BJ (cell line): ENCODE measurements at places on chromosomes 5 and 9. TPM values are rescaled to one million over a fixed set of nuclear protein-coding genes. Genes with fewer than 3 reads are reported as not detected.

GRCh38 chr5:29263915-29264351 is 1929.6 kb upstream of the CDH6 start:
- DNase-seq: no peak

SLC34A3 gene
- polyA plus RNA-seq: not detected in 2 replicates

GRCh38 chr5:154039458-154039829 is 677 bp downstream of the MFAP3 start:
- no peak for DNase-seq

RGMB gene
- polyA plus RNA-seq: 64.3 and 89.7 TPM in 2 replicates

PLCXD3 gene
- 0.05 and 0.06 TPM in 2 replicates for polyA plus RNA-seq

GRCh38 chr5:97157689-97158088 is 15.3 kb upstream of the LIX1 start:
- DNase-seq: no peak

GRCh38 chr5:89397096-89397495 is 514.1 kb upstream of the MEF2C start:
- no peak for DNase-seq

DNA sequence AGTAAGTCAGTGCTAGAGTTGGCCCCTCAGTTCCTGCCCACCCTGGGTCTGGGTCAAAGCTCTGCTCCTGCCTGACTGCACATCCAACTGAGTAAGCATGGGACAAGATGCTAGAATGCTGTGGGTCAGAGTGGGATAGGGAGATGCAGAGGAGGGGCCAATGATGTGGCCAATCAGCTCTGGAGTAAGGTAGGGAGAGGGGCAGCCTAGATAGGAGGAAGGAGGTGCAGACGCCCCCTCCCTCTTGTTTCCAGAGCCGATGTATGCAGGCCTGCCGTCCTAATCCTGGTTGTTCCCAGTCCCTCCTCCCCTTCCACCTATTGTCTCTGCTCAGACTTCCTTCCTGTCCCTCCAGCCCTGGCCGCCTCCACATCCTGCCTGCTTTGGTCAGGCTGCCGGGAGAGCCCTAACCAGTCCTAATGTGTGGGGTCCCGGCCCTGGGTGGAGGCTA is 1.3 kb downstream of the ARAP3 start:
- DNase-seq: no peak

DNA sequence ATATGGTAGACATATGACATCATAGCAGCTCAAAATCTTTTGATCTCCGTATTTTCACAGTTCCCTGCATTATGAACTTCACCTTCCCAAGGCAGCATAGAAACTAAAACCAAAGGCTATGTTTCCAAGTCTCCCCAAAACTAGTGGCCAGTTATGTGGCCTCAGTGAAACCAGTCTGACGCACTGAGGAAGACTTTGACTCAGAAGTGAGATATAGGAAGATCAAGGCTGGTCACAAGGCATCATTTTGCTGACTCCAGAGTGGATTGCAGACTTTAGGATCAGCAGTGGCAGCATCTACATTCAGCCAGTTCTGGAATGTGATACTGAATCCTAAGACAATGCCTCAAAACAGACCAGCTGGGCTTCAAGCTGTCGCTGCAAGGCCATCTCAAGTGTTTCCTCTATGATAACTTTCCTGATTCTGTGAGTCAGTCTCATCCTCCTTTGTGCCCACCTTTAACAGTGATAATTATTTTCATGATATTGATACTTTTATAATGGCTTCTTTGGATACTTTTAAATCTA is 34.4 kb upstream of the ELL2 start:
- DNase-seq: no peak

- no peak for DNase-seq
Measured at GRCh38 chr5:135577421-135577820, 1.4 kb downstream of the CXCL14 start.

DNA sequence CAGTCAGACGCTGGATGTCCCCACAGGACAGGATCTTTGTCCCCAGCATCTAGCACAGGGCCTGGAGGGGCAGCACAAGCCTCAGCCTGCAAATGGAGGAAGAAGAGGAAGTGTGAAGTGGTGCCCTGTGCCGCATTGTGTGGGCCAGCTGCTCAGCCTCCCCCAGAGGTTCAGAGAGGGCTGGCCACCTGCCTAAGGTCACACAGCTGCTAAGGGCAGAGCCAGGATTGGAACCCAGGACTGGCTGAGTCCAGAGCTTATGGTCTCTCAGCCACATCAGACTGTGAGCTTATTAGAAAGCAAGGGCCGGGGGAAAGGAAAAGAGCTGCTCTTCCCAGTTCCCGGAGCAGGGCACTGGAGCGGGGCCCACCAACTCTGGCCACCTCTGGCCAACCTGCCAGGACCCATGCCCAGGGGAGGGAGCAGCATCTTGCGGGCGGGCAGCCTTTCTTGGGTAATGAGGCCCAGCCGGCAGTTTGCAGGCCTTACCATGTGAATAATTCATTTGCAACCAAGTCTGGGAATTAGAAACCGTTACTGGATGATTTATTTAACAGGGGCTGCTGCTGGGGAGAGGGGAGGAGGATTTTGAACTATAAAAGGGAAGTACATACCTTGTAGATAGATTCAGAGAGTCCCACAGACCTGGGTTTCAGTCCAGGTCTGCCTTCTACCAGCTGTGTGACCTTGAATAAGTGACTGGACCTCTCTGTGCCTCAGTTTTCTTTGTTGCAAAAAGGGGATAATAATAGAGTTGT is 11.6 kb upstream of the CRB2 start:
- no peak for DNase-seq

GRM6 gene
- not detected in 2 replicates for polyA plus RNA-seq

CCDC192 gene
- not detected in 2 replicates for polyA plus RNA-seq

- DNase-seq: no peak
Measured at GRCh38 chr9:122125509-122126330, 32.6 kb upstream of the TTLL11 start.

DNA sequence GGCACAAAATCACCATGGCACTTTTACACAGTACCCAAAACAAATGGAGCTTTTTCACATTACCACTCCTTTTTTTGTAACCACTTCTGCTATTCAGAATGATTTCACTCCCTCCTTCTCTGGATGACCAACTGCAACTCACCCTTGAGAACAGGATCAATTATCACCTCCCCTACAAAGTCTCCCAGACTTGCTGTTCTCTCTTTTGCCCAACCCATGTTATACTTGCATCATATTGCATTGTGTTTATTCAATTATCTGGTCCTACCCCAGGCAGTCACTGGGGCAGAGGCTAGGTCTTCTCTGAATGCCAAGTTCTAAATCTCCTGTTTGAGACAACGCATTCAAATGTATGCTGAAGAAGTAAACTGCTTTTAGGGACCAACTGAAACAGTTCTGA is 96.0 kb downstream of the GPR21 start:
- no peak for DNase-seq

GRCh38 chr5:133108481-133108921 is 56.7 kb downstream of the HSPA4 start:
- DNase-seq: no peak

CNTLN gene
- 1.9 and 3.9 TPM in 2 replicates for polyA plus RNA-seq

MTAP gene
- 14.2 and 18.2 TPM in 2 replicates for polyA plus RNA-seq

GRCh38 chr5:128446-128845 is 36.5 kb downstream of the PLEKHG4B start:
- DNase-seq: peak; percentile 26

DNA sequence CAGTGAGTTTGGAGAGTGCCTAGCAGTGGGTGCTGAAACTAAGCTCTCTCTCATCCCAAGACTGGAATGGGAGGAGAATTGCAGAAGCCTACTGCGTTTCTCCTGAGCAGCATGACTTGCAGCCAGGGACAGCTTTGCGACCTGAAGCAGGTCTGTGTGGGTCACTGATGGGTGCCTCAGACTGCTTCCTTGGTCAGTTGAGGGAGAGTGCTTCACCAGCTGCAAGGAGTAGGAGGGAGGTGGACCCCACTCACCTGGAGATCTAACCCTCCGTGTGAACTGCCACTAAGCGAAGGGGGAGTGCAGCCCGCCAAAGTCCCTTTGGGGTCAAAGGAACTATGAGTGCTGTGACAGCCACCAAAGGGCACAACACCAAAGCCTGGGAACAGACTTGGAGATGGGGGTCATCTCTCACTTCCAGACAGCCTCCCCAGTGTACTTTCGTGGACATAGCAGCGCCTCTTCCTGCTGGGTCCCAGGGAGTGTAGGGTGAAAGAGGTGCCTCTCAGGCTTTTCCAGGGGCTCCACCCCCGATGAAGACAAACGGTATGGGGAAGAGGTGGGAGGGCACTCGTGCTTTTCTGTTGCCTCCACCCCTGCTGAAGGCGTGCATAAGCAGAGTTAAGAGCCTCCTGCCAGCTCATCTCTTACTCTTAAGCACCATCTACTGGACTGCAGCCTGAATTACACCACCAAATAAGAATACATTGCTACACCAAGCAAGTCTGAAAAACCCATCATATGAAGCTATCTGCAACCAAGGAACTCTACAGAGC is 34.3 kb upstream of the MACIR start:
- no peak for DNase-seq

GRCh38 chr9:134189145-134189469 is 24.7 kb upstream of the RNU6ATAC start:
- no peak for DNase-seq

SARDH gene
- polyA plus RNA-seq: 0.12 and 0.53 TPM in 2 replicates

TMEFF1 gene
- 0.10 and 0.28 TPM in 2 replicates for polyA plus RNA-seq

KCNN2 gene
- polyA plus RNA-seq: 4.6 and 5.1 TPM in 2 replicates

ARL14EPL gene
- not detected in 2 replicates for polyA plus RNA-seq

GRCh38 chr5:100600298-100600994 is 65.3 kb downstream of the FAM174A start:
- DNase-seq: no peak

- DNase-seq: no peak
Measured at GRCh38 chr9:72935595-72935994, 17.3 kb downstream of the ALDH1A1 start.

TAF11L5 gene
- polyA plus RNA-seq: not detected in 2 replicates

DNA sequence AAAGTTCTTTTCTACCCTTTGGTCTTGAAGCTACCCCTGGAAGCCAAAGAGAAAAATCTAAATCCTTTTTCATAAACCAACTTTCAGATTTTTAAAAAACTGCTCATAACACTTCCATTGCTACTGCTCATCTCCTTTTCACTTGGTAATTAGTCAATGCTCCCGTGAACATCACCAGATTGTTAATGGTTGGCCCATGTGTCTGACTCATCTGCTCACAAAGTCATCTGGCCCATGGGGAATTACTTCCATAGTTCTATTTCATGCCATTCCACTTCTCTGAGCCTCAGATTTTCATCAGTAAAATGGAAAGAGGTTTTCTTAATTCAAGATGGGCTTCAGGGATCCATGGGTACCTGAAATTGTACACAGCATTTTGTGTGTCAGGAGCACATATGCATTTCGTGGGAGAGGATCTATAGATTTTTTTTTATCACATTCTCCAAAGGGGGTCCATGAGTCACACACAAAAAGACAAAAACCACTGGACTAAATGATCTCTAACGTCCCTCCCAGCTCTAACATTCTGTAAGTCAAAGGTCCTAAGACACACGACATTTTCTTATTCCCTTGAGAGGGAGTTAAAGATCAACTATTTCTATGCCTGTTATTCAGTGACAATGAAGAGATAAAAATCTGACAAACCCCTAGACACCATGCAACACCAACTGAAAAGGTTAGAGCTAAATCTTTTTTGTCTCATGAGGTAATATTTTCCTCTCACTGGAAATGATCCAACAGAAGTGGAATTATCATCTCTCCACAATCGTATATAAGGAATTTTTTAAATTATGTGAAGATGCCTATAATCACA is 75.4 kb downstream of the TEX10 start:
- no peak for DNase-seq

- DNase-seq: peak; percentile 71
Measured at GRCh38 chr9:96553070-96553469, 66.6 kb downstream of the CDC14B start.

- no peak for DNase-seq
Measured at GRCh38 chr9:136211441-136212344, 6.8 kb upstream of the LHX3 start.

DNA sequence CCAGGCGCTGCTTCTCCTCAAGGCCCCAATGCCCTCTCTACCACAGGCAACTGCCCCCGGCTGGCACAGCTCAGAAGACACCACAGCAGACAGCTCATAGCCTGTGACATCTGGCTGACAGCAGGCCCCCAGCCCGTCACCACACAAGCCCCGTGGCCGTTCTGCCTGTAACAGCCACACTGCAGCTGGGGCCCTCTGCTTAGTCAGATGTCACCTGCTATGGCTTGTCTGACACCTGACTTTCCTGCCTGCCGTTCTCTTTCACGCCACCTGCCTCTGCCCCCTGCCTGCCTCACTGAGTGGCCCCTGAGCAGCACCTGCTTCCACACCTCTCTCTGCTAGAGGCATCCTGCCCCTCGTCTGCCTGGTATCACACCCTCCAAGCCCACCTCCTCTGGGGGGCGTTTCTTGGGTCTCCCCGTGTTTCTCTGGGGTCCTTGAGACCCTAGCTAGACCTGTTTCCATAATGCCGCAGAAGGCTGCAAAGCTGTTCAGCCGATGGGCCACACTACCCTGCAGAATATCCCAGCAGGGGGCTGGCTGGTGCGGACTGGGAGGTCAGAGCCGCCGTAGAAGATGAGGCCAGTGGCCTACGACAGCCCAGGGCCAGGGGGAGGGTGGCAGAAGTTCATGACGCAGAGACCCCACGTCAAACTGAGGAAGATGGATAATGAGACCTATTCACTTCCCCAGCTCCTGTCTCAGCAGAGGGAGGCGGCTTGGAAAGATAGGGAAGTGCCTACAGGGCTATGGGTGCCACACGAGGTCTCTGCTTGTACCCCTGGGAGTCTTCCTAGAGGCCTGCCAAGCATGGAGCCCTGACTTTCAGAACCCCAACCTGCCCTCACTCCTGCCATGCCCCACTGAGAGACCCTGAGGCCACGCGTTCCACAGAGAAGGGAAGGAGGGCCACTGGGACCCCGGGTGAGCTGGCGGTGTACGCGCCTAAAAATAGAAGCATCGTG is 95.1 kb downstream of the ZNF354C start:
- no peak for DNase-seq

RNF208 gene
- 0.26 and 0.39 TPM in 2 replicates for polyA plus RNA-seq

SLC1A3 gene
- polyA plus RNA-seq: 0.37 and 0.54 TPM in 2 replicates

DNA sequence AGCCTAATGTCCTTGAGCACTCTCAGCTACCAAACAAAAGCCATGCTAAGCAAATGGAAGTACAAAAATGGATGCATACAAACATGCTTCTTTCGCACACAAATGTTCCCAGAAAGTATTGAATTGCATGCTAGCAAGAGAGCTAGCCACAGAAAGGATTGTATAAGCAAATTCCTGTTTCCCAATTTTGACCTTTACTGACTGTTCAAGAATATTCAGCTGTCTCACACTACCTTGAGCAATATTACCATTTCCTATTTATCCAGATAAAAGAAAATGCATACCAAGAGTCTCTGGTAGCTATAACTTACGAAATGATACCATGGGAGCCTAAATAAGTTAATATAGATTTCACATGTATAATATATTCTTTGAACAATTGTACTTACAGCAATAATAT is 264.6 kb downstream of the TMEM167A start:
- no peak for DNase-seq

NR4A3 gene
- polyA plus RNA-seq: 2.0 and 2.3 TPM in 2 replicates

GRCh38 chr5:179427676-179428056 is 82.4 kb upstream of the ADAMTS2 start:
- no peak for DNase-seq
